ENCODE measurements at places on chromosomes 7 and 10.

DNA sequence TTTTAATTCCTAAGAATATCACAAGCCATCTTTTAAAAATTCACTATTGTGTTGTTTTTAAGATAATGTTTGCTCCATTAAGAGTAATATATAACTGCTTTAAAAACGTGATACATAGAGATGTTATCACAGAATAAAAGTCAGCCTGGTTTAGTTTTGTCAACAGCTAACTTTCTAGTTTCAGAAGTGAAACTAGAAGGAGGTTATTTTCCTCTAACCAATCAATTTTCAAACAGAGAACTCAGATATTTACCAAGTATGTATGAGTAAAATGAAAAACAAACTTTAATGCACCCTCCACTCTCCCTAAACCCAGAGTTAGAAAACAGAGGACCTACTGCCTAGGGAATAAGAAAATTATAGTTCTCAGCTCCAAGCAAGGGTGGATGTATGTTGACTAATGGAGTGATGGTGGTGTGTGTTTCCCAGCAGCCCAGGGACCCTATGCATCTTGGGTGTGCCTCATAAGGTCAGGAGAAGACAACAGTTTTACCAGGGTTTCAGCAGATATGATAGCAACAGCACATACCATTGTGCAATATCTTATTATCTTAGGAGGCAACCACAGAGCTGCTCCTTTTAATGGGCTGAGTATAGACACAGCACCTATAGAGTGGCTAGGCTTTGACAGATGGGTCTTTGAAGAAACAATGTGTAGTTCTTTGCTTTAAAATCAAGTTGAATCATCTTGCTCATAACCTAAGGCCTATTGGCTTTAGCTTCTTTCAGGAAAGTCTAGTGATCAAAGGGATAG, 58.4 kb downstream of the PTPRZ1 start:
- no peak for DNase-seq

GRCh38 chr7:68892236-68892635, 706.0 kb upstream of the AUTS2 start:
- no peak for DNase-seq

GRCh38 chr7:74141705-74142104, 32.5 kb upstream of the EIF4H start:
- no peak for DNase-seq

DNA sequence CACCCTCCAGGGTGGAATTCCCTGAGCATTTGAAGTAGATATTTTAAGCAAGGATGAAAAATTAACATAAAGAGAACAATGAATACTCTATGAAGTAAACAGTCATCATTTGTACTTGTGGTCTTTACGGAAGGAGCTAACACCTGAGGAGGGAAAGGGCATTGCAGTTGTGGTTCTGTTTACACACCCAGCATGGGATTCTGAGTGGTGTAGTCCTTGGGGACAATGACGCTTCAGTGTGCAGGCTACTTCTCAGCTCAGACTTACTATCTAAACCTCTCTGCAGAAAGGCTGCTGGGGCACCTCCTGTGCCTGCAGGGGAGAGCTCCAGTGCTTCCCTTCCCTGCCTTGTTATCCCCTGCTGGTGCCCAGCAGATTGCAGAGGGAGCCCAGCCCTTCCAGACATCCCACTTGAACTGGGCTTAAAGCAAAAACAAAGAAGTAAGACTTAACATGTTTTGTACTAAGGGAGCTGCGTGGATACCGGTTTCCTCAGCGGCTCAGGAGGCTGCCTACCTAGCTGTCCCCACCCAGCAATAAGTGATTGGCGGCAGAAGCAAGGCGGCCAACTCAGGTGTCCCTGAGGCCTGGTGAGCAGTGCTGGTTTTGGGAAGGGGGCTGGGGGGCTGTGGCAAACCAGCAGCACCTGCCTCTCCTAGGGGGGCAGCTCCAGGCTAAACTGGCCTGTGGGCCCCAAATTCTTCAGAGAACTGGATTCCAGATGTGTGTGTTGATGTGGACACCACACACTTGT, 89.1 kb downstream of the CELF2 start:
- DNase-seq, result no peak

DNA sequence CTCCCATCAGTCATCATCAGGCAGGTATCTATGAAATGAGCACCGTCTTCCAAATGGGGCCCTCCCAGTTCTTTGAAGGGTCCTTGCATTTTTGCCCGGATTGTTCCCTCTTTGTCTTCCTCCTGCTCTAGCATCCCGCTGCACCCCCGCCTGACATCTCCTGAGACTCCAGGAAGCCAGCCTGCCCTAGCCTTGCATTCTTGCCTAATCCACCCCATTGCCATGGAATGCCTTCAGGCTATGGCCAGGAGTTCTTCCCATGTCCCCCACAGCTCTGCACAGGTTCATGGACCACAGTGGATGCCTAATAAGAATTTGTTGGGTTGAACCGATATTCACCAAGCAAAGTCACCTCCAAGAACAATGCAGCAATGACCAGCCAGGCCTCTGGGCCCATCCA, 62.1 kb downstream of the ZMIZ1 start:
- DNase-seq, result no peak

DNA sequence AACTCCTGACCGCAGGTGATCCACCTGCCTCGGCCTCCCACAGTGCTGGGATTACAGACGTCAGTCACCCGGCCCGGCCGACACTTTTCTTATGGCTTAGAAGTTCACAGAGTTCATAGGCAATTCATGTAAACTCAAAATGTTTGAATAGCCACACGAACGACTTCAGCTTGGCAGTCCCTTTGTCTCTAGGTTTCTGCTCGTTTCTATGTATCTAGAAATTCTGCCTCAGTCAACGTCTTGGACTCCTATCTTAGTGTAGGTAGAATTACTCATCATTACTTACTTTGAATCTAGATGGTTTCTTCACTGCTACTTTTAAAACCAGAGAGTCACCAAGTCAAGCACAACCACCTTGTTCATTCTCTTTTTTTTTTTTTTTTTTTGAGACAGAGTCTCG, 23.7 kb downstream of the ARL4A start:
- DNase-seq, result no peak

GRCh38 chr7:217781-218180, 25.4 kb downstream of the FAM20C start:
- no peak for DNase-seq

DNA sequence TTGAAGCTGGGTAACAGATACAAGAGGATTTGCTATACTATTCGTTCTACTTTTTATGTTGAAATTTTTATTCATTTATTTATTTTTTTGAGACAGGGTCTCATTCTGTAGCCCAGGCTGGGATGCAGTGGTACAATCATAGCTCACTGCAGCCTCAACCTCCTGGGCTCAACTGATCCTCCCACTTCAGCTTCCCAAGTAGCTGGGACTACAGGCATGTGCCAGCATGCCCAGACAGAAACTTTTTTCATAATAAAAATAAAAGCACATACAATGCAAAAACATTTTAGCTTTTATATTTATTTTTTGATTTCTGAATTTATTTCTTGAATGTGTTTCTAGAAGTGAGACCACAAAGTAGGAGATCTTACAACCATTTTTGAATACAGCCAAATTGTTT, 71.2 kb downstream of the FANK1 start:
- no peak for DNase-seq

DNA sequence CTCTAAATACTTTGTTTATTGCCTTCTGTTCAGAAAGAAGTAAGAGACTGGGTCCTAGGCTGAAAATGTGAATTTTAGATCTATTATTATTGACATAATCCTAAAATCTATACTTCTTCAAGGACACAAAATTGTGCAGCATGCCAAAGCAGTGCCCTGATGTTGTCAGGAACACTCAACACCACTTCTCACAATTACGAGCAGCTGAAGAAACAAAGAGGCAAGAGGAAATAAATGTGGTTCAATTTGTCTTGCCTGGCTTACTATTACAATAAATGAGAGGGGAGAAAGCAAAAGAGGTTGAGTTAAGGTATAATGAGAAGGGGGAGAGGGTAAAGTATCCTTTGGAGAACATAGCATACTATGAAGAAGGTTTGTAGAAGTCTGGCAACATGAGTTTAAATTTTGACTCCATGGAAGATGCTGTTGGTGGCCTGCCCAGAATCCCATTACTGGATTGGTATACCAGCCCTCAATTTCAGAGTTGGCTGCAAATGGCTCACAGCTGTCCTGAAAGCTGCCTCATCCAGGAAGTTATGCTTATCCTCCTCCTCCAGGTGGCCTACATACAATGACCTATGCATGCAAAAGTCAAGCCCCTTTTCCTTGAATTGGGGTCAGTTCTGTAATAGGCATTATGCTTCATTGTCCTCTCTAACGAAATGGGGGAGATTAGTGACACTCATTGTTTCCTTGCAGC, 274.6 kb upstream of the SMIM30 start:
- DNase-seq, result no peak

- peak; percentile 14 for DNase-seq
Measured at GRCh38 chr10:103276896-103277712, at the start of gene INA. INA (plus strand) TSS chr10:103277138; CDS start chr10:103277212, 74 bp downstream.

DNA sequence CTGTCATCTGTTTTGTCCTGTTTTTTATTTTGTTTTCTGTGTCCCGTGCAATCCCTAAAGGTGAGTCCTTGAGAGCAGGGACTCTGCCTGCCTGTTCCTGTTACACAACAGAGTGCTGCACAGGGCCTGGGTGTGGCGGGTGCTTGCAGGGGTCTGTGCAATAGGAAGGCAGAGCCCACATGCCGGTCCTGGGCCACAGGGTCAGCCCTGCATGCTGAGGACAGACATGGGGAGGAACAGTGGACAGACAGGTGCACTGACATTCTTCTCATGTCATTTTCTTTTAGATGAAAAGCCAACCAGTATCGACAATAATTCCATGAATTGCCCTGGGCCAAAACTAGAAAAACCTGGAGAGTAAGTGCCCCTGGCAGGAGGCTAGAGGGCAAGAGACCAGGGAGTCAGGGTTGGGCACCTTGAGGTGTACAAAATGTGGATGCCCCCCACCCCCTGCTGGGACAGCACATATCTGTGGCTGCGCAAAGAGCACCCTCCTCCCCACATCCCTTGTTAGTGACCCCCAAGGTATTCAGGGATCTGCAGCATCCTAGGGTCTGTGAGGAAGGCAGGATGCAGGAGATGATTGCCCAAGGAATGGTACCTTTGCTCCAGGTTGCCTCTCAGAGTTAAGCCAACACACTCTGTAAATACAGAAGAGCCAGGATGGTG, 19.9 kb downstream of the ANTXRL start:
- DNase-seq, result no peak

GRCh38 chr7:8044761-8045430, 76.3 kb downstream of the GLCCI1 start:
- DNase-seq, result no peak

DNA sequence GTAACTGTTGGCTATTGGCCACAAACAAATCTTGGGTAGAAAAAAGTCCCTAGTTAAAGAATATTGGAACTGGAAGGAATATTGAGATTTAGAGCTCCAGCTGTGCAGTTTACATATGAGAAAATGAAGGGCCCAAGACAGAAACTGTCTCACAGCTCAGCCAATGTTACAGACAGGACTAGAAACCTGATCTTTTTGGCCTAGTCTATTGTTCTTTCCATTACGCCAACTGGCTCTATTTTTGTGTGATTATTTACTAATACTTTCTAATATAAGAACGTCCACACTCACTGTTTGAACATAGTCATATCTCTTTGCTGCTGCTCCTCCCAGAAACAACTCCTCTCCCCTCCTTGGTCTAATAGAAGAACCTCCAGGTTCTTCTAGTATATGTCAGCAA, 1.2 kb downstream of the WEE2 start:
- no peak for DNase-seq

DNA sequence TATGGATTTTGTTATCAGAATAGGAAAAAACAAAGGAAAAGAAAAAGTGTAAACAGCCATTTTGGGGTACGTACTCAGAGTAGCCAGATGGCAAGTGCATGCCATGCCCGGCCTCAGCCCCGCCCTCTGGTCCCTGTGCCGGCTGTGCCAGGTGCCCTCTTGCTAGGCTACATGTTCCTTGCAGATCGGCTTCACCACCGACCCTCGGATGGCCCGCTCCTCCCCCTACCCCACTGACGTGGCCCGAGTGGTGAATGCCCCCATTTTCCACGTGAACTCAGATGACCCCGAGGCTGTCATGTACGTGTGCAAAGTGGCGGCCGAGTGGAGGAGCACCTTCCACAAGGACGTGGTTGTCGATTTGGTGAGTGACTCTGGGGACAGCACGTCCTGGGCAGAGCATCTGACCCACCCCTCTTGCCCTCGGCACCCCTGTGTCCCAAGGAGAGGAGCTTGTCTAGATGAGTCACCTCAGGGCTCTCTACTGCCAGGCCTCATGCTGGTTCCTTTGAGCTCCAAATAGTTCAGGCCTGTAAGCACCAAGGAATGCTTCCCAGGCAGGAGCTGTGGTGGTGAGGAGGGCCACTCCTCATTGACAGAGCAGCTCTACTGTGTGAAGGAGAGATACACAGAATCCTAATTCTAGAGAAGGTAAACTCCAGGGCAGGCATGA, 54.9 kb upstream of the ZMIZ2 start:
- no peak for DNase-seq

GRCh38 chr7:48637382-48637781, 287.0 kb upstream of the CDC14C start:
- DNase-seq, result no peak

- DNase-seq, result peak; percentile 37
Measured at GRCh38 chr7:151232917-151233701, 826 bp downstream of the CHPF2 start.

DNA sequence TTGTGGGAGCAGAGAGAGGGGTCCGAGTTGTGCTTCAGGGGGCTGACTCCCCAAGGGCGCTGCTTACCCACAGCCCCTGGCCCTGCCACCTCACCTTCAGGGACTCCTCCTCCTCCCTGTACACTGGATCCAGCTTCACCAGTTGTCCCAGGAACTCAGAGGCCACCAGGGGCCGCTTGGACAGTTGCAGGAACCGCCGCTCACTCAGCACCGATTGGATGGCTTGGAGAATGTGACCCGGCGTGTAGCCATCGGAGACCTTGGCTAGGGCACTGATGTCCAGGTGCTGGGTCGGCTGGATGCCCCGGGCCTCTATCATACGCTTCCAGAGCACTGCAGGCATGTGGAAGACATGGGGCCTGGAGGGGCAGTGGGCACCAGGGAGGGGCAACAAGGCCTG, 4.5 kb upstream of the ASB10 start:
- DNase-seq, result no peak

DNA sequence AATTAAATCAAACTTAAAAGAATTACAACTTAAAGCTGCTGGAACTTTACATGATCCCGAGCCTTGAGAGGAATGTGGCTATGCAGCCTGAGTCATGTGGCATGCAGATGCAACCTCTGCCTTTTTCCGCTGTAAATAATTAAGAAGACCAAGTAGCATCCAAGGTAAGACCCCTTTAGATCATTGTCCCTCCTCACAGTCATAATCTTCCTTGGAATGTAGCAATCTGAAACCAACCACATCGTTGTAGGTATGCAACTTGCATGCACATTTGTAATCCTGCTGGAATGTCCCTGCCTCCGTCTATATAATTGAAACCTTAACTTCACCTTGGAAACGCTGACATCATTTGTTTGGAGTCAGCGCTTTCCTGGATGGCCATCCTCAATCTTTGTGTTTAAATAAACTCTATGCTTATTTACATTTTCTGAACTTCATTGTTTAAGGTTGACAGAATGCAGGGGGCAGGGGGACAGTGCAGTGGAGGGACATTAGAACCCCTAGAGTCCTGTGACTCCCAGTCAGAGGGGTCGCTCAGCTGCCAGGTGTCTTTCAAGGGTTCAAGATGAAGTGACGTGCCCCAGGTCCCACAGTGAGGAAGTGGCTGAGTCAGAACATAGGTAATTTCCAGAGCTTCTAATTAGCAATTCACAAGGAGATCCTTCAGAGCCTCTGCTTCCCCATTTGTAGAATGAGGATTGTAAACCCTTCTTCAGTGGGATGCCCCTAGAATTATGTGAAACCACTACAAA, 110.7 kb downstream of the RALA start:
- no peak for DNase-seq

GRCh38 chr7:41247143-41247865, 455.6 kb downstream of the INHBA start:
- no peak for DNase-seq

Measured in stimulated activated CD8-positive, alpha-beta memory T cell treated with anti-CD3 and anti-CD28 coated beads, Interleukin-7, amount 100 ng/mL, for 48 hours (primary cell).